ENCODE measurements at places on chromosomes 2 and 18.

- no peak for DNase-seq
Observed at GRCh38 chr2:2719781-2720180, 388.7 kb upstream of the MYT1L start.

GRCh38 chr2:99636144-99637034, 146.6 kb upstream of the REV1 start:
- DNase-seq = no peak

- no peak for DNase-seq
Observed at GRCh38 chr2:172709566-172710291, 25.9 kb upstream of the RAPGEF4 start.

DNA sequence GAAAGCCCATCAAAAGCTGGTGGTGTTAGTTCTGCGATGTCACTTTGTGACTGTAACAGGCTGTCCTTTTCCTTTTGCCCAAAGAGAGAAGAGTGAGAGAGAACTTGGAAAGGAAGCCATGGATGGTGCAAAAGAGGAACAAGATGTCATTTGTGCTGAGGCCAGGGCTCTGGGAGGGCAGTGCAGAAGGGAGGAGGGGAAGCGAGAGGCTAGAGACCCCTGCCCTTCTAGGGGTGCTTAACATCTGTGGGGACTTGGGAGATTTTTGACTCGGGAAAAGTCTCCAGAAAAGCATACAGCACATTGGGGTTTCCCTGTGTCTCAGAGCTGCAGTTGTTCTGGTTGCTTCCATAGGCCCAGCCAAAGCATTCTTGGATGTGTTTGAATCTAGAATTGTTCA, 49.6 kb downstream of the ZBTB7C start:
- no peak for DNase-seq

- DNase-seq = no peak
Observed at GRCh38 chr18:11802158-11802557, 49.1 kb upstream of the CHMP1B start.

DNA sequence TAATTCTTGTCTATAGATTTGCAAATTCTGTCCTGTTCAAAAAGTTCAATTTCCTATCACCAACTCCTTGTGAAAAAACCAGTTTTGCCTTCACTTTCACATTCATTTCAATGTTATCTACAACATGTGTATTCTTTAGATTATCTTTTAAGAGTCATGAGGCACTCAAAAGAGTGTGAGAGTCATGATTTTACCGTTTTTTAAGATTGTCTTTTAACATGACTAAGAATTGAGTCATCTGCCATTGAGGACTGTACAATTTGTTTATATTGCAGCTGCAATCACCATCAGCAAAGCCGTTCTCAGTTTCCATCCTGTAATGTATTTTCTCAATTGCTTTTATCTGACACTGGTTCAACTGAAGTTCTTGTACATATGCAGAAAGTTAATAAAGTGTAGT, 275.8 kb downstream of the LNPK start:
- no peak for DNase-seq

DNA sequence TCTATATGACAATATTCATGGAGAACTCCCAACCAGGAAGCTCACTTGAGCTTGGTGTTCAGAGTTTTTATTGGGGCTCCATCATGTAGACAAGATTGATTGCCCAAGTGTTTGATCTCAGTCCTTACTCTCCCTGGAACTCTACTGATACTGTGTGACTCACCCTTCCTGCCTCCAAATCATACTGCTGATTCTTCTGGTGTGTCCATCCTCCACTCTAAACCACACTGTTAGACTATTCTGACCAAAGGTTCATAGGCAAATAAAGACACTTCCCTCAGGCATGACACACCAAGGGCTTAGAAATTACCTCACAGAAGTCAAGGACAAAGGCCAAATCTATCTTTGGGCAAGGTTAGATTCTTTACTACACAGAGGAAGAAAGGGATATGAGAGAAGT, 107.9 kb upstream of the CDH20 start:
- no peak for DNase-seq

GRCh38 chr2:169849710-169850109, 22.5 kb downstream of the UBR3 start:
- no peak for DNase-seq

- DNase-seq = no peak
Observed at GRCh38 chr2:86821842-86822241, 31.1 kb upstream of the CD8A start.

DNA sequence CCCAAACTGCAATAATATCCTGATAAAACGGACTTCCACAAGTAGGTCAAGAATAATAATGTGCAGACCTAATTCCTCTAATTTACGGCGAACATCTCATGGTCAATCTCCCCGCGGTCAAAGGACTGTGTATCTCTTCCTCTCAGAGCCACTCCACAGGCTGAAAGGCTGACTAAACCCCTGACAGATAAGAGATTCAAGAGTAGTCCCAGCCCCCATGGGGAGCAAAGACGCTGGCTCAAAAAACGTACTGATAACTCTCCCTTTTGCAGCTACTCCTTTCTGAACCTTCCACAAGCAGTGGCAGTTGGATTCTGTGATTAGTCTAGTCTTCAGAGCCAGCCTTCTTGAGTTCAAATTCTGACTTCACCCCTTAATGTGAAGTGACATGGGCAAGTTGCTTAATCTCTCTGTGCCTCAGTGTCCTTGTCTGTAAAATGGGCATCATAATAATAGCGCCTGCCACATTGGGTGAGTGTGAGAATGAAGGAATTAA, 19.7 kb upstream of the IL18R1 start:
- no peak for DNase-seq

DNA sequence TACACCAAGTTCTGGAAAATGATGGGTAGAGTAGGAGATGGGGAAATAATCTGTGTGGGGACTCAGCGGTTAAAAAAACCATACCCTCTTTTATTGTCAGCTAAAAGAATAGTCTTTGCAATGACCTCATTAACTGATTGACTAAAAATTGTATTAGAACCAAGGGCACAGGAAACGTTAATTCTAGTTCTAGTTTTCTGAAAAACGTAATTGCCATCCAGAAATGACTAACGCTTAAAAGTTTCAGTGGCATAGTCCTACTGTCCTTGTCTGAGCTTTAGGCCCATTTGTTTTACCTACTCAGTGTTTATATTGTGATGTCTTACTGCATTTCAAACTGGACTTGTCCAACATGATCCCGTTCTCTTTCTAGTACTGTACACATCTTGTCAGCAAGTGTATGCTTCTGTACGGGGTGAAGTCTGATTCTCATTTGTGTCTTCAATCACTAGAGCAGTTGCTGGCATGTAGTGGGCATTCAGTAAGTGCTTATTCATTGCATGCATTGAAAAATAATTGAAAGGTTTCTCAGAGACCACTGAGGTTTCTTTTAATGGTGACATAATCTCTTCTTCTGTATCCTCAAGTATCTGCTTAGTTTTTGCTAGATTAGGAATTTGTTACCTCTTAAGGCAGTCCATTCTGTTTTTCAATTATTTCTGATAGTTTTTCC, 81.5 kb downstream of the ZNF407 start:
- DNase-seq = no peak

- no peak for DNase-seq
Observed at GRCh38 chr2:50295596-50295995, 736.3 kb downstream of the NRXN1 start.

DNA sequence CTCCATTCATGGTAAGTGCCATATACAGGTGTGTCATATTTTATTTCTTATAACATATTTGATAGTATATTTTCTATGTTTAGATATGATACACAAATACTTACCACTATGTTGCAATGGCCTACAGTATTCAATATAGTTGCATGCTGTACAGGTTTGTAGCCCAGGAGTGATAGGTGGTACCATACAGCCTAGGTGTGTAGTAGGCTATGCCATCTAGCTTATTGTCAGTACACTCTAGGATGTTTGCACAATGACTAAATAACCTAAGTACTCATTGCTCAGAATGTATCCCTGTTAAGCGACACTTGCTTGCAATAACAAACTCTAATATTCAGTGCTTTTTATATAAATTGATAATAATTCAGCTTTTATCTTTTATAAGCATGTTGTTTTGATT, 563.1 kb upstream of the LINC00305 start:
- DNase-seq = no peak

DNA sequence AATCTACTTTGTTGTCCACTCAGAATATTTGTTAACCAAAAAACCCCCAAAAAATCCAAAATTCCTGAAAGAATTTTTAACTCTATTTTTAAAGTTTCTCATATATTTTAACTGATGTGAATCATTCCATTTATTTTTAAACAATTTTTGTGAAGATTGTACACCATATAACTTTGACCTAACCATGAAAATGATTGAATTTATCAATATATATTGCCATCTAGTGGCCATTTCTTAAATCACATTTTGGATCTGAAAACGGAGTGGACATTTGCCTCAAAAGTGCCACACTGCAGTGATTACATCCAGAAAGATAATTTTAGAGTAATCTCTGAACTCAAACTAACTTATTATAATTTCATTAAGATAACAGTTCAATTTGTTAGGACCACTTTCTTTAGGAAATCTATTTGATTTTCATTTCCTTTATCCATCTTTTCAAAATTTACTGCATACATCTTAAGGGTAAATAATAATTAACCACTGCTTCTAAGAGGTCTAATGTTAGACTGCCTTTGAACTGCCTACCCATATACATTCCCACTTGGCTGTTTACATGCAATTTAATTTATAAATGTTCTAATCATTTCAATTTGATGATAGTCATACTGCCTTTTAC, 71.1 kb downstream of the DSC3 start:
- DNase-seq = no peak

DNA sequence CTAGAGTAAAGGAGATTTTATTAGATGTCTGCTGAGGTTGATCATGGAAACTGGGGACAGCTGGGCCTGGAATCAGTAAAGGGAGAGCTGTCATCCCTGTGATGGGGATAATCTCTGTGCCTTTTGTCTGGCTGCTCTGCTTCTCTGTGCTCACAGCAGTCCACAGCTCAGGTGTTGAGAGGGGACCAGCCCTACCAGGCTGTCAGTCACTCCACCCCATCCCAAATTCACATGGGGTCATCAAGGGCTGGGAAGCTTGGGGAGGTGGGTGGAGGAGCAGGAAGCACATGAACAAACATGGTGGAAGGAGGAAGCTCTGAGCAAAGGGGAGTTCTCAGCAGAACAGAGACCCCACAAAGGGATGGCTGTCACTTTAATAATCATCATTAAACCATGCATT, 13.7 kb upstream of the LRRFIP1 start:
- DNase-seq = no peak

DNA sequence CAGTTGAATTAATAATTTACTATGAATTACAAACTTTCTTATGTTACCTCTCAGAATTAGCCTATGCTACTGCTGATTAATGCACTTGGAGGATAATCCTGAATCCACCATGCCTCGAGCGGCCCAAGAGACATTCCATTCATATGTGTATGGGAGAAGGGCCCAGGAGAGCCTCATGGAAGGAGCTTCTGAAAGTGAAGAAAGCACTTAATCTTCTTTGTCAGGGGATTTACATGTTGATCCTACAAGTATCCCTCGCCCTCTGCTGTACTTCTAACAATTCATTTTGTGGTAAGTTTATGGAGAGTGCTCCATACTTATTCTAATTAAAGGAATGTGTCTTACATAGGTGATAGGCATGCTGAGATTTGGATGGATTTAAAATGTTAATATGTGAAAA, 1189.1 kb upstream of the NXPH2 start:
- no peak for DNase-seq

DNA sequence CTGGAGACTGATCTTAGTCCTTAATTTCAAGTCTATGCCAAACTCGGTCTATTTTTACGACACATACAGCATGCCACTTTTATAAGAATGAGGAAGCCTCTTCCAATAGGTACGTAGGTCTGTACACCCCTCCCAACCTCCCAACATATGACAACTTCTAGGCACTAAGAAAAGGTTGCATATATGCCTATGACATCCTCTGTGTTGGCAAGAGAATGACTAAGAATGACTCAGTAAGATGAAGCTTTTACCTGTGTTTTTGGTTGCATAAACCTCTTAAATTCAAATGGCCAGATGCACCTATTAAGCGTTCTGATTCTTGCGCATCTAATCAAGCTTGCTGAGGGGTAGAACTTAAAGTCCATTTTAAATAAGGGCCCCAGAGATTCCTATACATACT, 586.4 kb upstream of the ZEB2 start:
- no peak for DNase-seq

GRCh38 chr18:2417861-2418610, 153.3 kb downstream of the METTL4 start:
- no peak for DNase-seq

DNA sequence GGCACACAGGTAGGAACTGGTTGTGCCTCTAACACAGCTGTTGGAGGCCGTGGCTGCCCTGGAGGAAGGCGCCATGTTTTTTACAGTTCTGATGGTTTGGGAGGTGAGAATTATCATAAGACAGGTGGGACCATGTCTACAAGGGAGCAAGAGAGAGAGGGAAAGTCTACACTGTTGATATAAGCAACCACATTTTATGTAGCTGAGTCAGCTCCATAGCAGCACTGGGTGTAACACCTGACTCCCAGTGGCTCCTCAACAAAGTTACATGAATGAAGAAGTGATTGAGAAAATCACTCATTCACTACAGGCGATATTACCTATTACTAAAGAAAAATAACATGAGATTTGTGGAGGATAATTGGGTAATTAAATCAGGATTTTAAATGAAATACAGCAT, 41.3 kb upstream of the ACAA2 start:
- no peak for DNase-seq

GRCh38 chr2:61090386-61090921, 24.8 kb downstream of the SANBR start:
- no peak for DNase-seq

DNA sequence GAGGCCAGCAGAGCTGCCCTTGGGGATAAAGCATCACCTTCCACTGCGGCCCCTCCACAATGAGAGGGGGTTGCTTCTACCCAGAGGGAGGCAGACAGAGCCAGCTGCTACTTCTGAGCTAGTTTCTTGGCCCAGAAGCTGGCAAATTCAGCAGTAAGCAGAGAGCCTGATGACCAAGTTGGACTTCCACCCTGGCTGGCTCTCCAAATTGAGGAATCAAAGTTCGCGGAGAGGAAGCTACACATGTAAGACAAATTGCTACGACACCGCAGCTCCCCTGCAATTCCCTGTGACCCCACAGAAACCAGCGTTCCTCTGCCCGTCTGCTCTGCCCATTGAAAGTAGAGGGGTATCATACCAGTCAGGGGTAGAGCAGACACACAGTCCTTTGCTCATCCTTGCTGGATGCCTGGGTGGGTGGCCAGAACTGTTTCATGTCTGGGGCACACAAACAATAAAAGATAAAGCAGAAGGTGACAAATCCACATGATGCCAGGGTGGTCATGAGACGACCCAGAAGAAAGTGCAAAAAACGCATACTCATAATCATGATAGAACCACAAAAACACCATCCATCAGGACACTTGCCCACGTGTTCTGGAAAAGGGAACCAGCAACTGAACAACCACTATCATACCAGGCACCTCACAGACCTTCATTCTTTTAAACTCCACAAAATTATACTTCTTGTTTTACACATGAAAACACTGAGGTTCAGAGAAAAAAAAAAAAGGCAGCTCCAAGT, 5.4 kb downstream of the TFCP2L1 start:
- no peak for DNase-seq

- no peak for DNase-seq
Observed at GRCh38 chr2:30301551-30301950, 70.2 kb downstream of the LBH start.

DNA sequence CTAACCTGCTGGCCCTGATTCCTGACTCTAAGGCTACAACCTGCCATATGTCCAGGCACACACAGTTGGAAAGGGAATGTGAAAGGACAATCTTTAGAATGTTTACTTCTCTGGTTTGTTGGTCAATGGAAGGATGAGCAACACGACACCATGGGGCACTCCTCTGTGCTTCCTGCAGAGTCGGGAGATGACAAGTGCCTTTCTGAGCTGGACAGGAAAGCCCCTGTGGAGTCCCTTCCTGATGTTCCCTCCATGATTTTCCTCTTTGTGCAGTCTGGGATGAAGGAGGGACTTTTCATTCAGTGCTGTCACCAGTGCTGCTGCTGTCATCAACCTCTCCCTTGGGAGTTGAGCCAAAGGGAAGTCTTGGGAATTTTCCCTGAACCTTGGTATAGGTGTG, 22.6 kb upstream of the SERPINB7 start:
- no peak for DNase-seq

Measured in GM12891 (cell line).